ENCODE measurements at places on chromosomes 3 and 15.

DNA sequence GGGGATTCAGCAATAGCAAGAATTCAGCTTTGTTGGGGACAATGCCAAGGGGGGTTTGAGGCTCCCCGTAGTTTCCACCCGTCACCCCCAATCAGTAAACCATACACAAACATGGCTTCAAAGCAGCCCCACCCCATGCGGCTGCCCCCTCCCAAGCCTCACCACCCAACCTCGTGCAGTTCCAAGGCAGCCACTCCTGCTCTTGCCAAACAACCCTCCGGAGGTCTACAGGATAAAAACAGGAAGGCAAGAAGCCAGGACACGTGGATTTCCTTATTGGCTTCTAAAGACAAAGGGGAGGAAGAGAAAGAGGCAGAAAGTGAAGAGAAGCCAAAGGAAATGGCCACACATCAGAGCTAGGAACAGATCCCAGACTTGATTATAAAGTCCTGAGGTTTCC, 121.1 kb downstream of the SHQ1 start:
- DNase-seq = no peak

GRCh38 chr3:34924961-34925360, 714.4 kb upstream of the ARPP21 start:
- DNase-seq = no peak

DNA sequence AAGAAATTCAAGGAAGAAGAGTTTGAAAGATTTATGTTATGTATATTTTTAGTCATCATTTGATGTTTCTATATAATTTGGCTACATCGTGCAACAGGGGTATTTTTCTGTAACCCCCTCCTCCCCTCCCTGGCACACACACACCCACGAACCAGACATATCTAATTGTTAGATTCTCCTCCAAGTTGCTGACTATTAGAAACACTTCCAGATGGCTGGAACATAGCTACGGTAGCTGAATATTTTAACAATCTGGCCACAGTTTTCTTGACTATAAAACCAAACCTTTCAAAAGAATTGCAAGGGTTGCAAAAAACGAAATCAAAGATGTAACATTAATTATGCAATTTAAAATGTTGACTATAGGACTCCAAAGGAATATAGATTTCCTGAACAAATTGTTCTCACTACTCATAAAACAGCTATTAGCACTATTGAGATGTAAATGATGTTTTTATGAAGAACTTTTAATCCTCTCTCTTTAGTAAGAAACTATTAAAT, 154.4 kb downstream of the CHL1 start:
- DNase-seq = no peak

GRCh38 chr3:197203714-197204146, 94.7 kb downstream of the DLG1 start:
- no peak for DNase-seq

GRCh38 chr15:40115670-40116093, 7.0 kb upstream of the BMF start:
- DNase-seq = peak; percentile 77

GRCh38 chr3:73832426-73832825, 207.7 kb upstream of the PDZRN3 start:
- DNase-seq = no peak

DNA sequence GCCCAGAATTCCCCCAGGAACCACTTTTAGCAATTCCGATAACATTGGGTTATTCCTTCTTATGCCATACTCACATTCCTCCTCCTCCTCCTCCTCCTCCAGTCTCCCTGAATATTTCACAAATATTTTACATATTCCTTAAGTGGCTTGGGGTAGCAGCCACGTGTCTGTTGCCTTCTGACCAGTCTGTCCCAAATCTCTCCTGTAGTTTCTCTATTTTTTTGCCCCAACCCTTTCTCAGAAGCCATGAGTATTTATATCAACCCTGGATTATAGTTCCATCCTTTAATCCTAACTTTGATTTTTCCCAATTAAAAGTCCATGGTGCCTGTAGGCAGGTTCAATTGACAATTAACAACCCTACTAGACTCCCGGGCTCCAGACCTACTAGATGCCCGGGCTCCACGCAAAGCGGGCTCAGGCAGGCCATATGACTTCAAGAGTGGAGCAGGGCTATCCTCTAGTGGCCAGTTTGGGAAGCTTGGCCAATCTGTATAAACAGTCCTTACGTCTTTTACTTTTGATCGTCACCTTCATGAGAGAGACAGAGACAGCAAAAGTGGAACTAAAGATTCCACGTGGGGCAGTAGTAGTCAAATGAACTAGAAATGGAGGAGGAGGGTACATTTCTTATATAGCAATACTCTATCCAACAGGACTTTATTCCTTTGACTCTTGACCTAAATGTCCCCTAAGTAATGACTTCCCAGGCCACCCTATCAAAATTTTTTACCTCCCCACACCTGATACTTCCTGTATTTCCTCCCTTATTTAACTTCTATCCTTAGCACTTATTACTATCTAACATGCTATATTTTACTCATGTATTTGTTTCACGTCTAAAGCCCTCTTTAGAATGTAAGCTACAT, 69.7 kb downstream of the USF3 start:
- DNase-seq = no peak

GRCh38 chr15:36958606-36959005, 141.7 kb downstream of the MEIS2 start:
- DNase-seq = no peak

DNA sequence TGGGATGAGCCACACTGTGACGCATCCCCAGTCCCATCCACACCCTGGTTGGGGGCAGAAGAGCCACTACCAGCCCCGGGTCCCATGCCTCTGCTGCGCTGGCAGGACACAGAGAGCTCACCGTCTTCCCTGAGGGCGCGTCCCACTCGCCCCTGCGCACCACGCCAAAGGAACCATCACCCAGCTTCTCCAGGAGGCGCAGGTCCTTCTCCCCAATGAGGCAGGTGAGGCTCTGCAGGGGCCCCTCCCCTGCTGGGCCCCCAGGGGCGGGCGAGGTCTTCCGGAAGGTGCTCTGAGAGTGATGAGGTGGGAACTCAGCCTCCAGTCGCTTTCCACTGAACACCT, 23.7 kb downstream of the TNK2 start:
- DNase-seq = no peak

DNA sequence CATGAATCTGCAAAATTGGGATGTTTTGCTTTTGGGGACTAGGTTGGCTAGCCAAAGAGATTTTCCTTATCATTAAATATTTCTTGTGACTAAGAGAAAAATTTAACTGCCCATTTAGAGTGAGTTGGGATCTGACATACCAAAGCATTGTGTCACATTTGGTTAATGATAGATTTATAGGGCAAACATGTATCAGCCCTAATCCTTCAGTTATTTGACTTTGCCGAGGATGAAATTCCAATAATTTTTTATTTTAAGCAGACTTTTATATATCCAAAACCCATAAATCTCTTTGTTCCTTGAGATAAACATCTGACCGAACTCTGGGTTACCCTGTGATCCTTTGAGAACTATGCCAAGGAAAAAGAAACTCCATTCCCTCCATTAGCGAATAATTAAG, 218.9 kb downstream of the CDIN1 start:
- DNase-seq = no peak

GRCh38 chr15:81007428-81008064, 6.8 kb downstream of the TLNRD1 start:
- no peak for DNase-seq

GRCh38 chr3:146180376-146180775, 19.4 kb upstream of the PLOD2 start:
- no peak for DNase-seq

DNA sequence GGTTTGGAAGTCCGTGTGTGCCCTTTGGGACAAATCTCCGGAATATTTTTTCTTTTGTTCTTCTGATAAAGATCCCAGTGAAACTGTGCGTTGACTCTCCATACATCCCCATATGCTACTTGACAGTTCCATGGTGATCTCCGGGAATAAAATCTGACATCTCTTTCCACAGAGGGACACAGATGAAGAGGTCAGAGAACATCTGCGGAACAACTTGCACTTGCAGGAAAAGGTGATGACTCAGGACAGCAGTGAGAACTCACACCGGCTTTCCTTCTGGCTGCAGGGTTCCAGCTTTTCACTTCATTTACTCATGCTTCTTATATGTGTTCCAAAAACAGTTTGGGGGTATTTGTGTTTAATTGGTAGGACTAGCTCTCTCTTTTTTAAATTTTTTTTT, 157.5 kb upstream of the CHRM5 start:
- no peak for DNase-seq

- no peak for DNase-seq
Observed at GRCh38 chr3:119774444-119774843, 7.5 kb upstream of the NR1I2 start.

- no peak for DNase-seq
Observed at GRCh38 chr3:56795829-56796185, 5.9 kb downstream of the ARHGEF3 start.

GRCh38 chr3:13191016-13191415, 117.8 kb upstream of the IQSEC1 start:
- no peak for DNase-seq

DNA sequence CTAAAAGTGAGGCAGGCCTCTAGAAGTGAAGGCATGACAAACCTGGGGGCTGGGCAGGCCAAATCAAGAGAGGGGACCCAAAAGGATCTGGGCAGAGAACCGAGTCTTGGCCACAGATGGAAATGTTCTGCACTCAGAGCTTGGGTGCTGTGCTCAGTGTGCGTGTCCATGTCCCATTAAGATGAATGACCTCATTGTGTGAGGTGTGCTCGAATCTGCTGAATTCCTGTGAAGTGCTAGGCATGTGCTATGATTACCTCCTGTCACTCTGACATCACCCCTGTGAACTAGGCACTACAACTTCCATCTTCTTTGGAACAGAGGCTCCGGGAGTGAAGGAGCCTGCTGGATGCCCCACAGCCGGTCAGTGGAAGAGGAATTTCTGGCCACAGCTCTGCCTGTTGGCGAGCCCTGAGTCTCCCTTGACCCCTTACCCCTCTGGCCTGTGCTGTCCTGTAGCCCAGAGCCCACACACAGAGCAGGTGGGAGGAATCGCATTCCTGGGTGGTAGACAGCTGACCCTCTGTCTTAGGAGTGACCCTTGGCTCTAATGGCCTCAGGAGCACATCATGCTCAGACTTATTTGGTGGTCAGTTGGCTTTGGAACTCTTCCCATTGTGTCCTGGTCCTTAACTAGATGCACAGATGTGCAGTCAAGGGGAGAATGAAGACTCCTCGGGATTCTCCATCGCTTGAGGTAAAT, 67.6 kb upstream of the CTDSPL start:
- DNase-seq = no peak

DNA sequence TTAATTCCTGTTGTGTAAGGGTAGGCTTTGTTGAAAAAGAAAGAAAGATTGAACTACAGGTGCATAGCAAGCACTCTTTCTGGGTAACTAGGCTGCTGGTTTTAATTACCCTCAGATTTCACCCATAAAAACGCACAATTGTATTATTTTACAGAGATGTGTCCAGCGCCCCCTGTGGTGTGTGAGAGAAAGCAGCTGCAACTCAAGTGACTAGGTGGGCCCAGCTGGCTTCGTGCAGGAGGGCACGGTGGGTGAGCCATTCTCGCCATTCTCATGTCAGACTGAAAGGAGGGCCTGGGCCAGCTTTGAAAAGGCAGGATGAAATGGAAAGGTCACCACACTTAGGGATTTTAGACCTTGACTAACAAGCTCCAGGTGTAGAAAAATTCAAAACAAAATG, 122.6 kb downstream of the LRIG1 start:
- no peak for DNase-seq

DNA sequence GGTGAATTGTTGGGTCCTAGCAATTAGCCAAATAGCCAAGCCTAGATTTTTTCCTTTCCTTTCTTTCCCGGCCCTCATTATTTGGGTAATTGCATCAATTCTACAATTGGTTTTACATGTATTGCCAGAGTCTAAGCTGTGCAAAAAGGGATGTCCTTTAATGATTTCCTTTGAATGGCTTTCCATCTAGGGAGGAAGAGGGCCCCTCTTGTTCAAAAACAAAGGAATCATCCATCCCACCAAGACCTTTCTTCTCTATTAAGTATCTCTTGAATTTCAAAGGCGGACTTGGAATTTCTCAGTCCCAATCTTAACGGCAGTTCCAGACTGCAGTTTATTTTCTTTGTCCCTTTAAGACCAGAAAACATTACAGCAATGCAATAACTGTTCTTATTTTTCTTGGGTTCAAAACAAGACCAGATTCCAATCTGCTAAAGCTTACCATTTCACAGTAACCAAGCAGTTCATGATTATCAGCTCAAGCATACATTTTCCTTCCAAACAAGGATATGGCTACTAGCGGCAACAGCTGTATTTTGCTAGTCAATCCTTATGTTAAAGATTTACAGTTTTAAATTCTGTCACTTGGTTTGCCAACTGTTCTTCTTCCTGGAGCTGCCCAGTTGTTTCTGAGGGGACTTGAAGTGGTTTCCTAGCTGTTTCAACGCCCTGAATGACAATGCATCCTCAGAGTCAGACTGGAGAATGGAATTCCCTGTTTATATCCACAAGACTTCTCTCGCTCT, 91.4 kb upstream of the LRIG1 start:
- no peak for DNase-seq

- no peak for DNase-seq
Observed at GRCh38 chr15:58517682-58518525, 86.1 kb downstream of the LIPC start.

DNA sequence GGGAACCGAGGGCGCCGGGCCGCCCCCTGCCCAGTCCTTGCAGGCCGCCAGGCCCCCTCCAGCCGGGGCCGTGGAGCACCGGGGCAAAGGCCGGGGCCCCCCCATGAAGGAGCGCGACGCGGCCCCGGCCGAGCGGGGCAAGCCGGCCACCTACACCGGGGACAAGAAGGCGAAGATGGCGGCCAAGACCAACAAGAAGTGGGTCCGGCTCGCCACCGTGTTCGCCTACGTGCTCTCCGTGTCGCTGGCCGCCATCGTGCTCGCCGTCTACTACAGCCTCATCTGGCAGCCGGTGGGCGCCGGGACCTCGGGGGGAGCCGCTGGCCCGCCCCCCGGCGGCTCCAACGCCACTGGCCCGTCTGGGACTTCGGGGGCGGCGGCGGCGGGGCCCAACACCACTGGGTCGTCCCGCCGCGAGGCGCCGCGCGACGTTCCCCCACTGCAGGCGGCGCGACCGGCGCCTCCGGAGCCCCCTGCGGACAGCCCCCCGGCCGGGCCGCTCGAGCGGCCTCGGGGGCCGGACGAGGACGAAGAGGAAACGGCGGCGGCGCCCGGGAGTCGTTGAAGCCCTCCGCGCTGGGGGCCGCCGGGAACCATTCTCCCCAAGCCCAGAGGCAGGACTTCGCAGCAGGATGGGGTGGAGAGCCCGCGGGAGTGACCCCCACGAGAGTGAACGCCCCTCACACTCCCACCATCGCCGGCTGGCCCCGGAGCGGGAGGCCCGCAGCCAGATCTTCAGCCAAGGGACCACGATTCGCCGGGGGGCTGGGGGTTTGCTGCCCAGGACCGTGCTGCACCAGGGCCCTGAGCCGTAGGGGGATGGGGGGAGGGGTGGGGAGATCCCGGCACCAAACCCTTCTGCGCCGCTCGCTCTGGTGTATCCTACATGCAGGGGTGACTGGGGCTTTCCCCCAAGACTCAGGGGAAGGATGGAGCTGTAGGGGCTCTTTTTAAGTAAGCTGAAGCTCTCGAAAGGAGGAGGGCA, 753 bp downstream of the INAFM2 start:
- no peak for DNase-seq

- no peak for DNase-seq
Observed at GRCh38 chr3:85180-85579, 111.4 kb upstream of the CHL1 start.
